Heart left ventricle (tissue), 16 donors: ENCODE measurements at places on chromosomes 12 and 14.

DNA sequence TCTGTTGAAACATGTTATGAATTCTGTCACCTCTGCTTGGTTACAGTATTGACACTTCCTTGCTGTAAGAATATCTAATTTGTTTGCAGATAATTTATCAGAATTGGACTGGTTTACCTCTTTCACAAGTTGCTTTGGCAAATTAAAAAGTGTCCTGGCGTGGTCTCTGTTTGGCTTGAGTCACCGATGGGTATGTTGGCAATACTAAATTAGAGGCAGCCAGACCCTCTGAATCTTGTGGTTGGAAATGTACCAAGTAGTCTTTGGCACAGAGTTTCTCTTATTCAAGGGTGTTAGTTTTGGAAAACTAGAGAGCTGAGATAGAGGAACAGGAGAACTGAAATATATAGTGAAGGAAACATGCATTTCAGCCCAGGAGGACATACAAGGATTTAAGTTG, 521.1 kb upstream of the MGAT4C start:
- H3K27me3 ChIP-seq = no peaks in the 10 kb centered on the region
- H3K4me1 ChIP-seq = no peaks in the 10 kb centered on the region
- H3K27ac ChIP-seq = no peak overlapping the region

DNA sequence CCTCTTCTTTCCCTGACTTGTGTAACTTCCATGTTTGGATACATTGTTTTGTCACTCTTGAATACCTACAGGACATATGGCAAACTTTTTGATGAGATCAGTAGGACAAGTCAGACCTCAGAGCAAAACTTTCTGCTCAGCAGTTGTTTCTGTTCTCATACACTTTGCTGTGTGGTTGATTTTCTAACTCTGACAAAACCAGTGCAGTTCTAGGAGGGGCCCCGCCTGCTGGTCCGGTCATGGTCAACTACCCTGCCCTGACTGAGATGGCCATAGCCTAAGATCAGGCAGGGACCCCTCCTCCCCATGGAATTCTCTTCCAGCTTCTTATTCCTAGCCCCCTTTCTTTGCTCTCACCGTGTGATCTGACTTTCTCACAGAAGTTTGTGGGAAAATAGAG, 92.8 kb downstream of the OTOGL start:
- H3K36me3 ChIP-seq = no peaks in the 10 kb centered on the region
- H3K4me3 ChIP-seq = no peak overlapping the region
- H3K27ac ChIP-seq = no peak overlapping the region

DNA sequence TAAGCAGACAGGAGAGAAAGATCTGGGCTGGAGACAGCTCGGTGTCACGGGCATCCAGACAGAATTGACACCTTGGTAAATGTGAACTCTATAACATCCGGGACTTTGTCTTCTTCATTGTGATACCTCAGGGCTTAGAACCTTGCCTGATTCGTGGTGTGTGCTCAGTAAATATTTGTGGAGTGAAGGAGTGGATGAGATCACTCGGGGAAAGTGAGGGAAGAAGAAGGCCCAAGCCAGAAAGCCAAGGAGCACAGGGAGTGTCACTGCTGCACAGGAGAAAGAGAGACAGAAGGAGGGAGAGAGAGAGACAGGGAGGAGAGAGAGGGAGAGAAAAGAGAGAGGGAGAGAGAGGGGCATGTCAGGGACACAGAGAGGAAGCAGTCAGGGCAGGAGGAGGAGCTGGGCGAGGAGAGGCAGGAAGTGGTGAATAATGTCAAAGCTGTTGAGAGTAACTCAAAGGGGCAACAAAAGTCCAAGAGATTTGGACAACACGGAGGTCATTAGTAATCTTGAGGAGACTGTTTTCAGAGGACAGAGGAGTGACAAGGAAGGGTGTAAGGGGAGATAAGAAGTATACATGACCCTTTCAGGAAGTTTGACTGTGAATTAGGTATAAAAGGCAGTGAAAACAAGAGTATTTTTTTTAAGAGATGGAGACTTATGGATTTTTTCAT, 141.6 kb upstream of the MAX start:
- H3K27me3 ChIP-seq = no peaks in the 10 kb centered on the region
- H3K4me3 ChIP-seq = no peak overlapping the region
- H3K36me3 ChIP-seq = no peaks in the 10 kb centered on the region
- H3K4me1 ChIP-seq = peaks cover 10% of the 10 kb centered on the region

DNA sequence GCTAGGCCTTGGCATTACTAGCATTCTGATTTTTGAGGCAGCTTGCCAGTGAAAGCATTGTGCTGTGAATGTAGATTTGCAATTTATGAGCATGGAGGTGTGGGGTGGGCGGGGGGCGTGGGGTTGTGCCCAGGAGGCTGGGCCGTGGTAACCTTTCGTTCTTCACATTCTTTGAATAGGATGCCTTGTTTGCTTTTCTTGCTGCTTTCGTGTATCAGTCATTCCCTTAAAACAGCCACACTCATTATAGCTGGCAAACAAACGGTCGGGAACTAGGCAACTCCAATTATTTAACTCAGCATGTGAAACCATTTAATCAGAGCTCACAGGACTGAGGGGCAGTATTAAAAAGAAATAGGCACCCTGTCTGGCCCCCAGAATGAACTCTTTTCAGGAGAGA, 115.9 kb upstream of the PELI2 start:
- no peak overlapping the region for H3K27ac ChIP-seq
- H3K4me1 ChIP-seq = peaks cover 9% of the 10 kb centered on the region
- H3K4me3 ChIP-seq = no peak overlapping the region
- no peak for DNase-seq
- no peaks in the 10 kb centered on the region for H3K27me3 ChIP-seq
- H3K36me3 ChIP-seq = no peaks in the 10 kb centered on the region

- peaks cover 9% of the 10 kb centered on the region for H3K4me1 ChIP-seq
- H3K27me3 ChIP-seq = peaks cover 17% of the 10 kb centered on the region
Measured at GRCh38 chr12:98743362-98743953, 98.4 kb downstream of the APAF1 start.

DNA sequence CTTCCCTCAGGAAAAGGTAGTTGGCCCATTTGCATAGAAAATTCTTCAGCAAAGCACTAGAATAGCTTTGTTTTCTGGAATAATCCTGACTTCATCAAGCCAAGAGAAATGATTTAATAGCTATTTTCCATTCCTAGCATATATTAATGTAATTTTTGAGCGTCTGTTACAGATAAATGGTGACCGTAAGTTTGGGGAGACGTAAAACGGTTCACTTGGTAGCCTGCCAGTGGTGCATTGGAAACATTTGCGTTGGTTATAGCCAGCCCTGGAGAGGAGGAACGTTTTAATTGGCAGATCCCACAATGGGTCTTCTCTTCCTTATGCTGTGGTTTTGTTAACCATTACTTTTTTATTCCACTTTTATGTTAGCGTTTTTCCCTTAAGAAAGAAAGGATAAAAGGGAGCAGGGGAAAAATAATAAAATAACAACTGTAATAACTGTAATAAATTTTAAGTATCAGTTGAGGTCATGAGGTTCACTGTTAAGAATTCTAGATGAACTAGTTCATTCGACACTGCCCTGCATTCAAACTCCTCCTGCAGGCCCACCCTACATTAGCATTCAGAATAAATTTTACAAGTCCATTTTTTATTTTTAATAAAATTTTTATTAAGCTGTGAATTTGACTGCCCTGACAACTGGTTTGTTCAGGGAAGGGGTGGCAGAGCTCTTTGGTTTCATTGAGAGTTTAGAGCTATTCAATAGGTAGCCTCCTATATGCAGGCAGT, 300.7 kb downstream of the ERC1 start:
- H3K4me3 ChIP-seq = no peak overlapping the region
- H3K27me3 ChIP-seq = no peaks in the 10 kb centered on the region
- no peak overlapping the region for H3K27ac ChIP-seq
- H3K36me3 ChIP-seq = peaks cover 30% of the 10 kb centered on the region
- DNase-seq = no peak

DNA sequence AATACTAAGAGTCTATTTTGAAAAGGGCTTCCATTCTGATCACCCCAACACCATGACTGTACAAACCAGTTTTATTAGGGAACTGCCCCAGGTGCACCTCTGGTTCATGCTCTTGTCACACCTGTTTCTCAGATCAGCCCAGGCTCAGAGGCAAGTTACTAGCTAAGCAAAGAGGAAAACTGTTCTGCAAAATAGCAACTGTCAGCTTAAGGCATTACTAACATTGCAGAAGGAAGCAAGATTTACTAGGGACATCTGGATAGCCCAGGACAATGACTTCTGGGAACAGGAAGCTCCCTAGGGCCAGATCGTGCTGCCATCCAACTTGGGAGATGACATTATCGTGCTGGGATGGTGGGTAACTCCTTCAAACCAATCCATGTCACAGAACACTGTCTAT, 30.1 kb downstream of the ANAPC7 start:
- H3K4me1 ChIP-seq = peaks cover 12% of the 10 kb centered on the region
- H3K27me3 ChIP-seq = no peaks in the 10 kb centered on the region
- no peak overlapping the region for H3K4me3 ChIP-seq
- no peak for DNase-seq
- H3K27ac ChIP-seq = peak overlapping the region; percentile 57
